ENCODE measurements at places on chromosomes 11 and 22.

DNA sequence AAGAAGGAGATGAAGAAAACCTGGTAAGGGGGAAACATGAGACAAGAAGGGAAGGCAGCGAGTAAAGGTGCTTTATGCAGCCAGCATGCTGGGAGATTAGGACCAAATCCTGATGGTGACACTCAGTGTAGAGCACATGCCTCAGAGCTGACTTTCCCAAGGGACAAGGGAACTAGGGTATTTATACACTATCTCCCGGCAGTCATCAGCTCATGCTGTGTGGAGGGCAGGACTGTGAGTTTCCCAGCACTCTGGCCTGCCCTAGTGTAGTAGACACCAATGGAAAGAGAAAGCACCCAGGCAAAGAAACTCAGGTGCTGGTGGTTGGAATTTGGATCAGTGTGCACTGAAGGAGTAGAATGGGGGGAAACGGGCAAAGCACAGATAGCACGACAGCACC is 128.3 kb upstream of the CSNK2A3 start:
- DNase-seq: no peak

DNA sequence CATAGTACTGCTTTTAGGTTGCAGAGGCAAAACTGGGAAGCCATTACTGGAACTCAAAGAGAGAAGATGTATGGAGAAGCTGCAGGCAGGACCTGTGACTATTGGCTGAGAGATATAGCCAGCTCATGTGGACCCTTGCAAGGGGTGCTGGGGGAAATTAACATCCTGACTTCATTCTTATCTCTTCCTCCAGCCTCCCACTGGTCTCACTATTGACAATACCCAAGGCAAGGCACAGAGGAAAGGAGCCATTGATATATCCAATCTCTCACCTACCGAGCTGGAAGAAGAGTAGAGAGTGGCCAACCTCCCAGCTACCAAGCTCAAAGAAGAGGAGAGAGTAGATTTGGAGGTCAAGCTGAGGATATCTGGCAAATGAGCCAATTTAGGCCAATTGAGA is 36.8 kb upstream of the ZBED5 start:
- no peak for DNase-seq

GRCh38 chr22:36432592-36433317 is 45.0 kb upstream of the MYH9 start:
- DNase-seq: no peak

- DNase-seq: no peak
Observed at GRCh38 chr11:111411456-111411855, 32.4 kb upstream of the POU2AF1 start.

Data from germinal center (tissue), 1 donor.